ENCODE measurements at places on chromosomes 1 and 21. TPM values are rescaled to one million over a fixed set of nuclear protein-coding genes. Genes with fewer than 3 reads are reported as not detected.

Gene CELSR2
- total RNA-seq, result 3.4 TPM

Gene GPR52
- 0.89 TPM for total RNA-seq

Gene CYP4A22
- not detected for total RNA-seq

Gene CFHR5
- not detected for total RNA-seq

Gene SERTAD4
- 0.33 TPM for total RNA-seq

Gene OR2T29
- total RNA-seq, result not detected

Gene ADGRL4
- 3.7 TPM for total RNA-seq

Gene RGSL1
- not detected for total RNA-seq

Gene CD52
- total RNA-seq, result not detected

Gene NDUFS2
- total RNA-seq, result 198 TPM

Gene PADI2
- total RNA-seq, result not detected

Gene PPM1J
- total RNA-seq, result 1.1 TPM

Gene OR2T33
- not detected for total RNA-seq

Gene CYP4B1
- total RNA-seq, result not detected

Gene ADCY10
- under 0.01 TPM for total RNA-seq

Gene GCSAML
- under 0.01 TPM for total RNA-seq

Gene ITLN1
- total RNA-seq, result not detected

Gene HAO2
- total RNA-seq, result not detected

Gene SELL
- 0.12 TPM for total RNA-seq

Gene LINGO4
- total RNA-seq, result under 0.01 TPM

Gene PKNOX1
- total RNA-seq, result 30.0 TPM

Gene UBE4B
- 26.6 TPM for total RNA-seq

Gene LRRC53
- not detected for total RNA-seq

Gene TMEM82
- total RNA-seq, result not detected

All from uterine smooth muscle cell (primary cell).